ENCODE measurements at places on chromosomes 4 and X.

DNA sequence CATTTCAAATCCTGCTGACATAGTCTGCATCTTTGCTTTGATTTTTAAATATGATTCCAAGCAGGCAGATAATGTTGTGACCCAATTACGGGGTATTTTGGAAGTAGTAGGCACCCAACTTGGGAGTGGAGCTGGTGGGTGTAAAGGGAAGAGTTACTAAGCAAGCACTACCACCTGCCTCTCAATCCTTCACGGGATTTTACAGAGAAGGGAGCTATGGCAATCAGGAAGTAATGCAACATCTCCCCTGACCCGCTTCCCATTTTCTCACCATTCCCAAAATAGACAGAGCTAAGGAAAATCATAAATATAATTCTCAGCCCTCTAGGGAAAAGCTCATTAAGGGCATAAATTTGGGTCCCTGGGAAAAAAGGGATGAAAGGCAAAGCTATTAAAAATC is 9.2 kb downstream of the APBB2 start:
- no peak for DNase-seq

GRCh38 chr4:148332486-148332885 is 109.7 kb downstream of the NR3C2 start:
- no peak for DNase-seq

DNA sequence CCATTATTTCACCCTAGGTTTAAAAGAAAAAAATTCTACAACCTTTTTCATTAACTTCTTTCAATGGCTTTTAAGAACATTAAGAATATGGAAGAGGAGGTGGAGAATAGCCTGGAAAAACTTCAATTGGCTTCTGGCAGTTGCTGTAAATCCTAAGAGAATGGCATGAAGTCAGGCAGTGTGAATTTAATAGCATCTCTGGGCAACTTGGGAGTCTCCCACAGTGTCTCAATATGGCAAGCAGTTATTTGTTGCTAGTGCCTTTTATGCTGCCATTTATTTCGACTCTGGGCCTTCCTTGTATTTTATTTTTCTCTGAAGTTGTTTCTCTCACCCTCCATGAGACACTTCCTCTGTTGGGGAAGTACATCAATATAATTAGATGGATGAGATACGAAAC is 322.1 kb downstream of the CBLL2 start:
- no peak for DNase-seq

DNA sequence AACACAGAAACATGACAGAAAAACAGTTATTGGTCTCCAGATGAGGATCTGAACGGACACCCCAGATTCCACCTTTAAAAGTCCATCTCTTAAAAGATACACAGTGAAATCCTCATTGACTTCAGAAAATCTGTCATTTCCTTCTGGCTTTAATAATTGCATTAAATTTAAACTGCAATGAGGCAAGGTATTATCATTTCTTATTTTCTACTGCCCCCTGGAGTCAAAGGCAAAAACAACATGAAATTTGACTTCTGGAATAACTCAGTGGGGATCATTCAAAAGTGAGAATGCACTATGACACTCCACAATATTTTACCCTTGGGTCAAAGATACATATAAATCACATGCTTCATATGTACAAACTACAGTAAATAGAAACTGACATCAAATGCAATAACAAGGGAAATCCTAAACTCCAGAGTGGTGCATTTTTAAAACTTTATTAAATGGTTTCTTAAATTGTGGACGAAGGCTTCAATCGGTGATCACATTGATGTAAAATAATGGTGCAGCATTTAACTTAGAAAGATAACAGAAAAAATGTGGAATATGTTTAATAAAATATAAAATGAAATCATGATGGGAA is 56.4 kb upstream of the SPANXN1 start:
- no peak for DNase-seq

DNA sequence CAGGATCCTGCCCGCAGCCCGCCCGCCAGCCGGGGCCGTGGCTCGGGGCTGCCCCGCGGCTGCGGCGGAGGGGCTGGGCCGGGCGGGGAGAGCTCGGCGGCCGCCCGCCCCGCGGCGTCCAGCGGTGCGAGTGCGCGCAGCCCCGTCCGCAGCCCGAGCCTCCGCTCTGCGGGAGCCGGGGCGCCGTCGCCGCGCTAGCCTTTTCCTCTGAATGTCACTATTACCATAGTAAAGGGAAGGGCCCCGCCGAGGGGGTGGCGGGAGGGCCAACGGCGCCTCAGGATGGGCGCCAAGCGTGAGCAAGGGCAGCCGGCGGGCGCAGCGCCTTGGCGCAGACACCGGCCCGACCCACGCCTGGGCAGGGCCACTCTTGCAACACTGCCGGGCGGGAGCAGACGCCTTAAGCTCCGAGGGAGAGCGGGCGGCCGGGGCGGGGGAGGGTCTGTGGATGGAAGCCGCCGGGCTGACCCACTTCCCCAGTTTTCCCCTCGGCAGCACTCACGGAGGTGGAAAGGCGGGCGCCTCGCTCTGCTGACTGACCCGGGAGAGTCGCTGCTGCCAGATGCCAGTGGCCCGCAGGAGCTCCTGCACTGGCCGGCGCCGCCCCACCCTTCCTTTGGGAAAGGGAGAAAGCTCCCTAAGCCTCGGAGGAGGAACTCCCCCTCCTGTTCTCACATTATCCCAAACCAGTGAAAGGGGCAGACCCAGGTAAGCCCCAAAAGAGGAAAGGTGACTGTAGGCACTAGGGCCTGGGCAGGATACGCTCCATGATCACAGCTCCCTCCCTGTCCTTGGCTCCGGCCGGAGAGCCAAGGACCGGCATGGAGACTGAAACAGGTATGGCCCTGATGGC is 329.4 kb downstream of the HNRNPD start:
- DNase-seq: peak; percentile 14

- DNase-seq: no peak
Measured at GRCh38 chr4:39406763-39407583, at the start of gene KLB. KLB (plus strand) TSS chr4:39406930; CDS start chr4:39406950, 20 bp downstream.
